ENCODE measurements at places on chromosomes 1 and 21. TPM values are rescaled to one million over a fixed set of nuclear protein-coding genes. Genes with fewer than 3 reads are reported as not detected.

The DIPK1A gene
- 27.9 TPM for total RNA-seq

The LMX1A gene
- not detected for total RNA-seq

The GNAT2 gene
- under 0.01 TPM for total RNA-seq

The PADI3 gene
- not detected for total RNA-seq

The MXRA8 gene
- 141 TPM for total RNA-seq

The GABRD gene
- total RNA-seq = not detected
